ENCODE measurements at places on chromosomes 13 and 19. TPM values are rescaled to one million over a fixed set of nuclear protein-coding genes. Genes with fewer than 3 reads are reported as not detected.

- no peak for DNase-seq
Measured at GRCh38 chr19:48878196-48879024, 6.2 kb downstream of the PPP1R15A start.

DNA sequence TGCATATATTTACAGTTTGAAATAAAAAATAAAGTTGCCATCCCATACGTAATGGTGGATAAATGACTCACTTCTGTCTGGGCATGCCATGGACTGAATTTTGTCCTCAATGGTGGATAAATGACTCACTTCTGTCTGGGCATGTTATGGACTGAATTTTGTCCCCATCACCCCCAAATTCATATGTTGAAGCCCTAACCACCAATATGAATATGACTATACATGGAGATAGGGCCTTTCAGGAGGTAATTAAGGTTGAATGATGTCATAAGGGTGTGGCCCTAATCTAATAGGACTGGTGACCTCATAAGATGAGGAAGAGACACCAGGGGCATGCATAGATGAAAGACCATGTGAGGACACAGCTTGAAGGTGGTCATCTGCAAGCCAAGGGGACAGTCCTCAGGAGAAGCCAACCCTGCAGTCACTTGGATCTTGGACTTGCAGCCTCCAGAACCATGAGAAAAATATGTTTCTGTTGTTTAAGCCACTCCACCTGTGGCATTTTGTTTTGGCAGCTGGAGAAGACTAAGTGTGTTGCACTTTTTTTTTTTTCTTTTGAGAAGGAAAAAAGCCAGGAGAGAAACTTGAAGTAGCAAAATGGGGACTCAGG, 41.8 kb downstream of the RFC3 start:
- DNase-seq: no peak

DNA sequence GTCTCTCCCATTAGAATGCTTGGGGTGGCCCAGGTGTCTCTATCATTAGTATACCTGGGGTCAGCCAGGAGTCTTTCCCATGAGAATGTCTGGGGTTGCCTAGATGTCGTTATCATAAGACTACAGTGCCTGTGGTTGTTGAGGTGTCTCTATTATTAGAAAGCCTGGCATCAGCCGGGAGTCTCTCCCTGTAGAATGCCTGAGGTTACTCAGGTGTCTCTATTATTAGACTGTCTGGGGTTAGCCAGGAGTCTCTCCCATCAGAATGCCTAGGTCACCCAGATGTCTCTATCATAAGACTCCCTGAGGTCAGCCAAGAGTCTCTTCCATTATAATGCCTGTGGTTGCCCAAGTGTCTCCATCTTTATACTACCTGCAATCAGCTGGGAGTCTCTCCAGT, 1541.1 kb downstream of the UQCRFS1 start:
- no peak for DNase-seq

Gene CCNE1
- 7.8 TPM for total RNA-seq

GRCh38 chr19:48735031-48735615, 5.3 kb downstream of the RASIP1 start:
- DNase-seq: no peak

GRCh38 chr13:103976371-103976770, 910.2 kb upstream of the SLC10A2 start:
- DNase-seq: no peak

Gene GGN
- total RNA-seq: 0.59 TPM

Gene BCL2L12
- 11.8 TPM for total RNA-seq

DNA sequence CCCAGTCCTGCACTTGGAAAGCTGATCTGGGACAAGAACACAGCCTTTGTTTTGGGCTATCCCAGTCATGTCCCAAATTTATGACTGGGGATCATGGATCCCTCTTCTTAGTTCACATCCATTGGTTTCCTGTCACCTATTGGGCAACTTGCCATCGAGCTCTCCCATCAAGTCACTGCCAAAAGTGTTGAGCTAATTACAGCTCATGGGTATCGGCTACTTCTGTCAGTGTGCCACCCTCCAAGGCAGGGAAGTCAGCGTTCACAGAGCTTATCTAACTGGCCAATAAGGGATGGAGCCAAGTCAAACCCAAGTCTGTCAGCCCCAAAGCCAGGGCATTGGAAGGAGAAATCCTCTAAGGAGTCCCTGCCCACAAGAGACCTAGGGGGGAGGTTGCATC, 53.2 kb upstream of the KATNAL1 start:
- no peak for DNase-seq

GRCh38 chr13:51765142-51765515, 38.8 kb downstream of the DHRS12 start:
- no peak for DNase-seq

DNA sequence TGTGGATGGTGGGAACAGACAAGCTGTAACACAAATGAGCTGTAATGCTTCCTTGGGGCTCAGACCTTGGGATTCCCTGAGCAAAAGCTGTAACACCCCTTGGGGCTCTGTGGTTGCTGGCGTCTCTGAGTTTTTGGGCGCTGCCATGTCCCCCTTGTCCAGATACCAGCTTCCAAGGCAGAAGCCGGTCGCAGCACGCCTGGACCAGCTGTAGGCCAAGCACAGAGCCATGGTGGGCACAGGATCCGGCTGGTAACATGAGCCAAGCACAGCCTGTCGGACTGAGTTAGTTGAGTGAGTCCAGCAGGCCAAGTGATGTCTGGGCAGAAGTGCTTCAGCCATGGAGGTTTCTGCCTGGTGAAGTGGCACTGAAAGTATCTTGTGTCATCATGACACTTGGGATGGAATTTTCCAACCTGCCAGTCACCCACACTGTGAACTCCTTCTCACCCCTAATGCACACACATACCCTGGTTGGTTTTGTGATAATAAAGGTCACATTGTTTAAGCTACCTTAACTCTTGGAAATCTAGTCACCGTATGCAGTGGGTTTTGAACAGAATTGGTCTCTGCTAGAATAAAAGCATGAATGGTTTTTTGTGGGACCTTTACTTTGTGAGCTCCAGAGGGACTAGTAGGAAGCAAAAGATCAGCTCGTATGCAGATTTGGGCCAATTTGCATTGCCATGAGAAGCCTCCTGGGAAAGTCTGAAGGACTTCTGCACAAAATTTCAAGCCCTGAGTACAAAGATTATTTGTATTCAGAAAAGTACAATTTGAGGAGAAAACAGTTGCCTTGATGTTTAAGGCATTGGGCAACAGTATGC, 7.0 kb upstream of the ZNF17 start:
- no peak for DNase-seq

Gene DIRAS1
- total RNA-seq: 4.2 TPM

Gene DKKL1
- total RNA-seq: 0.36 TPM

Data from myocyte (in vitro differentiated cells).